ENCODE measurements at places on chromosomes 16 and 17. TPM values are rescaled to one million over a fixed set of nuclear protein-coding genes. Genes with fewer than 3 reads are reported as not detected.

Gene EVPLL
- total RNA-seq: not detected

Gene NPEPPS
- 101 TPM for total RNA-seq

Gene C16orf96
- 0.17 TPM for total RNA-seq

Gene NLRC3
- 97.4 TPM for total RNA-seq

Gene CEP112
- total RNA-seq: 2.1 TPM
